Cardiac fibroblast (primary cell): ENCODE measurements at places on chromosomes 16 and 17.
A peak's percentile ranks its signal among the peaks of the same experiment; 100 is the strongest.

GRCh38 chr17:77405867-77406732 is 265.3 kb downstream of the SEC14L1 start:
- no peak for DNase-seq

GRCh38 chr17:80998118-80998747 is 6.6 kb downstream of the CHMP6 start:
- DNase-seq: no peak

DNA sequence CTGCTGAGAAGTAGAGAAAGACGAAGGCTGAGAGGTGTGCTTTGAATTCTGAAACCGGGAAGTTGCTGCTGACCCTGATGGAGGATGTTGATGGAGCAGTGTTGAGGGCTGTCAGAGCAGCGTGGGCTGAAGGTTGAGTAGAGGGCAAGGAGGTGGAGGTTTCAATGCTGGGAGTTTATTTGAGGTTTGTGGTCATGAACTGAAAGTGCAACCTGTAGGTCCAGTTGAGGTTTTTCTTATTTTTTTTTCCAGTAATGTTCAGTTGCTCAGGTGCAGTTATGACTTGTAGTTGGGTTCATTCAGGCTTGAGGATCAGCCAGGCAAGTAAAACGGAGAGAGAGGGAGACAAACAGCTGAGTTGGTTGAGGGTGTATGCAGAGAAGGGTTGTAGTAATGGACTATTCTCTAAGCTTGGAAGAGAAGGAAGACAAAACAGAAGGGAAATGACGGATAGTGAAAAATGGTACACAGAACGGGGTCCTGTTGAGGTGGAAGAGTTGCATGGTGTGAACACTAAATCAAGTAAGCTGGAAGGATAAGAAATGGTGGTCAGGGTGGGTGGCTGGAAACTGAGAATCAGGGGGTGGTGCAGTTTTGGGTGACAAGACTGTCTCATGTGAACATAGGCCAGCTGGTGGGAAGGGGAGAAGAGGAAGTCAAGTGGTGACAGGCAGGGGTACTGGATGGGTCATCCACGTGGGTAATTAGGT is 8.7 kb upstream of the UBE2G1 start:
- DNase-seq: no peak

DNA sequence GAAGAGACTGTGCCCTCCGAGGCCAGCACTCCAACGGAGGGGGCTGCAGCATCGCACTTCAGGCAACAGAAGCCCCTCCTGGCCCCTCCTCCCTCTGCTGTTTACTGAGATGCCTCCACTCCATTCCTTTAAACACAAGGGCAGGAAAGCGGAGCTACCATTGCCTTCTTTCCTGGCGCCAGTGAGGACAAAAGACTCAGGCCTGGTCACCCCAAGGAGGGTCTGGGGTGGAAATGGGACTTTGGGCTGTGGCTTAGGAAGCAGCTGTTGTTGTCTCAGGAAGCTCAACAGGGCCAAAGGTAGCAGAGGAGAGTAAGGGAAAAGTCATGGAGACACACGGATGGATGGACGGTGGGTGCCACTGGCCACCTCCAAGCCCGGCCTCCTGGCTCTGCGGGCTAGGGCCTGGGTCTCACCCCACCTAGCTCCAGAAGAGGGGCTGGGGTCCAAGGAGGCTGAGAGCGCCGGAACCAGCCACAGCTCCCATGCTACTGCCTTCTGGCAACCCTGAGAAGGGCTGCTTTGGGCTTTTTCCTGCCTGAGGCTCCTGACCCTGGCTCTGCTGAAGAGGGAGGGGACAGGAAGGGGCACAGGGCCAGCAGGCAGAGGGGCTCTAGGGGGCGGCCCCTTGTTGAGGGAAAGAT is 11.1 kb downstream of the CD300LG start:
- DNase-seq: no peak

GRCh38 chr16:65494609-65495008 is 372.7 kb upstream of the CDH11 start:
- no peak for DNase-seq

- DNase-seq: no peak
Measured at GRCh38 chr16:85584819-85585282, 28.3 kb upstream of the GSE1 start.

DNA sequence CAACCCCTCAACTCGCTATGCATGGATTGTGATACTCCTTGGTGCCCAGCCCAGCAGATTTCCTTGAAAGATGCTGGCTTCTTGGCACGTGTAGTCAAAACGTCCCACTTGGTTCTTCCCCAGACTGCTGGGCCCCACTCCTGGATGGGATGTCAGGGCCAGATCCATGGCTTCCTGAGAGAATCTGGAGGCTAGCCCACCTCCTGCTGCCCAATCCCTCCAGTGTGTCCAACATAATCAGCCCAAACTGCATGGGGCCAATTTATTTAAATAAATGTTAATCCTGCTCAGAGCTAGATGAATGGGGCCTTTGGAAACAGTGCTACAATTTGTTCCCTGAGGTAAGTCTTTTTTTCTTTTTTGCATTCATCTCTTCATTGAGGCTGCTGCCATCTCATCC is 49.4 kb downstream of the WSB1 start:
- DNase-seq: no peak

DNA sequence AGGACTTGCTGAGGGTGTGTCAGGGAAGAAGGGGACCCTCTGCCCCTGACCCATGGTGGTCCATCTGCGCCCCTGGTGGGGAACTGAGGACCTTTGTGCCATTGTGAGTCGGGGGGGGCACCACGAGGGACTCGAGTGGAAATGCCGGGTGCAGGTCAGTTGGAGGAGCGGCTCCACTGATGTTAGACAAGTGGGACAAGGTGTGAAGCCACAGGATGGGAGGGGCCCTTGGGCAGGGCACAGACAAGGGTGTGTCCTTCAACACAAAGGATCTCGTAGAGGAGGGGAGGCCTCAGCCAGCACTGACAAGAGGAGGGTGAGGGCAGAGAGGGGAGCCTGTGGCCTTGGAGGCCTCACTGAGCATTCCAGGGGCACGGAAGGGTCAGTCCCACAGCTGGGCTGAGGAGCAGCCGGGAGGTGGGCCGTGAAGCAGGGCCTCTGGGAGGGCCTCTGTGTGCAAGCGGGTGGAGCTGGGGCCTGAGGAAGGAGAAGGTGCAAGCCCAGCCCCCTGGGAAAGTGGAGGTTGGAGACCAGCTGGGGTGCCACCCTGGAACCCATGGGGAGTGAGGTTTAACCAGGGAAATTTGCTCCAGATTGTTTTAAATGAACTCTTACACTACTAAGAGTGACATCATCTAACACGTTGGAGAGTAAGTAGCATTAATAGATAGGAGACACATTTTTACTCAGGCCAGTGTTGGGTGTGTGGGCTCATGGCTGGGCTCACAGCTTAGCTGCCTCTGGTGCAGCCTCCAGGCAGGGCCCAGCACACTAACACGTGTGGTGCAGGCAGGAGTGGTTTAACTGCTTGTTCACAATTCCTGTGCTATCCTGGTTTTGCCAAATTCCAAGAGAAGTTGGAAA is 27.9 kb downstream of the NARF start:
- DNase-seq: no peak

DNA sequence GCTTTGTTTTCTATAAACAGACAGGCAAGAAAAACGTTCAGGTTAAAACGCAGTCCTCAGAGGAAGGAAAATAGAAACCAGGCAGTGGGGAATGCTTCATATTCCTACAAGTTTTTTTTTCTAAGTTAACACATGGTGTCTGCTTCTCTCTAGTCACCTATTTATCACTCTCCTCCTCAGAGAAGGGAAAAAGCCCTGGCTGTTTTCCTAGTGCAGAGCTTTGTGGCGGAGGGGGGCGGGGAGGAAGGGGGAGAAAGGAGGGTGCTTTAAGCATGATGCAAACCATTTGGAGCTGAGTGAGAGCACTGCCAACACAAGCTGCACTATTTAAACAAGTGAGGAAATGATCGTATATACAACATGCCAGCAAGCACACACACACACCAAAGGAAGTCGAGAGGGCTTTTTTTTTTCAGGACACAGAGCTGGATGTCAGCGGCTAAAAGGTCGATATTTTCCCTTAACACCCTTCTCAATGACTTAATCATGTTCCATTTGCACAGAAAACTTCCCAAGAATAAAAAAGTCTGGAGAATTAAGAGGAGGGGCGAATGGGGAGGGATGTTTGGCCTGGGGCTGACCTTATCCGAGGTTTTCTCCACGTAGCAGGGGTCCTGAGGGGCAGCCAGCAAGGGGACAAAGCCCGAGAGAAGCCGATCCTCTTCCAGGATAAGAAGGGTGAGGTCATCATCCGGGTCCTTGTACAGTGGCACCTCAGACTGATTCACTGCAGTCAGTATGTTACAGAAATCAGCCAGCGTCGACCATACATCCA is 117.4 kb downstream of the HIC1 start:
- DNase-seq: peak; percentile 97

- DNase-seq: no peak
Measured at GRCh38 chr17:6358131-6358530, 76.8 kb downstream of the AIPL1 start.

DNA sequence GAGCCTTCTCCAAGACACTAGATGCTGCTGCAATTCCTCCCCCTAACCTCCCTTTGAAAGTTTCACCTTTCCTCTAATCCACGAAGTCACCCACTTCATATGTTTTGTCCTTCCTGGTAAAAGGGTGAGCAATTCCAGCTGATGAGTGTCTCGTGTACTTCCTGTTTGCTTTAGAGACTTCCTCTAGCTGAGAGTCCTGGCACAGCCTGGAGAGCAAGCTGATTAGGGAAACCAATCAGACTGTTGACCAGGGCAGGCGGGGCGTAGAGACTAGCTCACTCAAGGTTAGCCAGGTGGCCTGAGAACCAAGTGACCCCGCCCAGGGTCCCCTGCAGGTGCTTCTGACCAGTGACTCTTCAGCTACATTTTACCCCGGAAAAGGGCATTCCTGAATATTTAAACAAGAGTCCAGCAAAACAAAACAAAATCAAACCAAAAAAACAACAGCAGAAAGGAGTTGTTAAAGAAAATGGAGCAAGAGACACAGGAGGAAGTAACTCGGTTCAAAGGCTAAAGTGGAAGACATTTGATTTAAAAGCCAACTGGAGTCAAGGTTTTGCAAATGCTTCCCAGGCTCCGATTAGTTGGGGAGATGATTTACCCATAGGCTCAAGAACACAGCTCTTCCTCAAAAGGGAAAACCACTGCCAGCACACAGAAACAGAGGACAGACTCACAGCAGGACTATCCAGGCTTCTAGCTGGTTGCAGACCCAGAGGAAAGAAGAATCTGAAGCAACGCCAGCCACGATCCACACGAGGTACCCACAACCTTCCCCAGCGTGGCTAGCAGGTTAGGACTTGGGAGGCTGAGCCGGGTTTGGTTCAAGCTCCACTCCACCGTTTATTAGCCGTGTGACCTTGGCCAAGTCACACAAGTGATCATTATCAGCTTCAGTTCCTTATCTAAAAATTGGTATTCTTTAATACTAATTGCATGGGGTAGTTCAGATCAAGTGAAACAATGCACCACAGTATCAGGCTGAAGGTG is 13.4 kb downstream of the HSPB9 start:
- DNase-seq: peak; percentile 82

GRCh38 chr16:15548482-15548891 is 94.5 kb downstream of the MARF1 start:
- no peak for DNase-seq

DNA sequence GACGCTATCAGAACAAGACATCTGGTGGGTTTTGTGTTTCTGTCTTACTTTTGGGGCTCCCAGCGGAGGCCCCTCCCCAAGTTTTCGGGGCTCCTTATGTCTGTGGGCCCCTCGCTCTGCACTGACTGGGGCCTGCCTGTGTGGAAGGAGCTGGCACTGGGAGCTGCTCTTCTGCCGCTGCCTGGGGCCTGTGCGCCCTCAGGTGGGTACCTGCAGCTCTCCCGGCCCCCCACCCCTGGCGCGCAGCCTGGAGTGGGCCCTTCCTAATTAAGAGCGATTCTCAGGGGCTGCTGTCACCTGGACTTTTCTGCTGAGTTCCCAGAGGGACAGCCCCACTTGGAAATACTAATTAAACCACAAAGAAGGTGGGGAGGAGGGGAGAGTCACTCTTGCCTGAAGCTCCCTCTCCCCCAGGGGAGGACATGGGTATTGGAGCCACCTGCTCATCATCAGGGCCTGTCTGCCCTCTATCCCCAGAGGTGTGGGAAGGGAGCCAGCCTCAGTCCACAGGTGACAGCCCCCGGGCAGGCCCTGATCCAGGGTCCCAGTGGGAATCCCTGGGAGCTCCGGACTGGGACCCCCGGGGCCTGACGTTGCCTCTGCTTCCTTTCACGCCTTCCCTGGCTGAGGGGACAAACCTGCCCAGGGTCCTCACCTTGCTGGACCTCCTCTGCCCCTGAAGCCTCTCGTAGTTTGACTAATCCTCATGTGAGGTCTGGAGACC is 36.5 kb downstream of the GSE1 start:
- DNase-seq: no peak

GRCh38 chr16:11325404-11326083 is 19.7 kb upstream of the RMI2 start:
- no peak for DNase-seq
